Cortex of kidney (tissue), 1 donor: ENCODE measurements at places on chromosomes 3 and 15.

DNA sequence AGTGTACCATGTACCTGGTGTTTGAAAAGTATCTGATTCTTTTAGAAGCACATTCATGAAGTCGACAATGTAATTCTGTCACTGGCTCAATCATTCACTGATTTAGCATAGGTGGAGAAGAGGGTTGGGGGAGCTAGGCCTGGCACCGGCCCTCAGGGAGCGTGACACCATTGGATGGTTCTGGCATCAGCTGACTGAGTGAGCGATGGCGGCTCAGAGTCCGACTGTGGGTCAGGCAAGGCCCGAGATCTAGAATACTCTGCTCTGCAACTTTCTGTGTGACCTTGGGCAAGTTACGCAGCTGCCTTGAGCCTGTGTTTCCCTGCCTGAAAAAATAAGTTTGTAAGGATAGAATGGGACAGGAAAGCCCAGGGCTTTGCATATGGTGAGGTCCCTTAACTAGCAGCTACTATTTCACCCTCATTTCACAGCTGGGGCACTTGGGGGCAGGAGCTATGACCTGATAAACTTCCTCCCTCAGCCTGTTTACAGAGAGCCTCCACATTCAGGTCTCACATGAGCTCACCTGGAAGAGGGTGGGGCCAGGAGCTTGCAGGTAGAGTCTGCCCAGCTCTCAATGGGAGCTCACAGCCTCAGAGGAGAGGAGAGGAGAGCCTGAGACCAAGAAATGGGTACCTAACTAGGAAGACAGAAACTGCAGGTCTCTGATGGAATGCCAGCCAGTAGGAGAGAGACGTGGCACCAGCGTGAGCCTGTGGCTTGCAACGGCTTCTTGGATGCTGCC, 153.7 kb upstream of the TLE3 start:
- no peak for DNase-seq

- DNase-seq: no peak
Measured at GRCh38 chr3:12317914-12318313, 29.0 kb downstream of the PPARG start.

DNA sequence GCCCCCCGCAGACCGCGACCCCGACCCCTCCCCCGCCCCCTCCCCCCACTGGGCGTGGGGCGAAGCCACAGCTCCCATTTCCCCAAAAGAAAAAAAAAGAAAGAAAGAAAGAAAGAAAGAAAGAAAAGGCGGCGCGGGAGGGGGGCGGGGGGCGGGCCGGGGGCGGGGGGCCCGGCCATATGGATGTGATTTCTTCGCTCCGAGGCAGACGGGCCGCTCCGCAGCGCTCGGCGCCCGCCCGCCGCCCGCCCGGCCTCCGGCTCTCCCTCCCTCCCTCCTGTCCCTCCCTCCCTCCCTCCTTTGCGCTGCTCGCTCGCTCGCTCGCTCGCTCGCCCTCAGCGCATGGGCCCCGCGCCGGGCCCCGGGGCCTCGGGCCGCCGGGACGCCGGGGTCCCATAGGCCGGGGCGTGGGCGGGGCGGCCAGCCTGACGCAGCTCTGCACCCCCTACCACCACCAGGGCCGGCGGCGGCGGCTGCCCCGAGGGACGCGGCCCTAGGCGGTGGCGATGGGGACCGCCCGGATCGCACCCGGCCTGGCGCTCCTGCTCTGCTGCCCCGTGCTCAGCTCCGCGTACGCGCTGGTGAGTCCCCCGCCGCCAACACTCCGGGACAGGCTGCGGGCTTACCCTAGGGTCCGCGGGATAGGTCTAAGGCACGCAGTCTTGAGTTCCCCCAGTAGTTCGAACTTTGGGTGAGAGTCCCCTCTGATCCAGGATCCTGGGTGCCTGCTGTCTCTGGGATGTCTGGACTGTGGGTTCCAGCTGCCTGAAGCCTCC, 5.7 kb downstream of the PTH1R start:
- DNase-seq: no peak

- no peak for DNase-seq
Measured at GRCh38 chr3:72641684-72642083, 206.6 kb downstream of the SHQ1 start.

GRCh38 chr15:91561371-91562100, 292.0 kb upstream of the SLCO3A1 start:
- no peak for DNase-seq

DNA sequence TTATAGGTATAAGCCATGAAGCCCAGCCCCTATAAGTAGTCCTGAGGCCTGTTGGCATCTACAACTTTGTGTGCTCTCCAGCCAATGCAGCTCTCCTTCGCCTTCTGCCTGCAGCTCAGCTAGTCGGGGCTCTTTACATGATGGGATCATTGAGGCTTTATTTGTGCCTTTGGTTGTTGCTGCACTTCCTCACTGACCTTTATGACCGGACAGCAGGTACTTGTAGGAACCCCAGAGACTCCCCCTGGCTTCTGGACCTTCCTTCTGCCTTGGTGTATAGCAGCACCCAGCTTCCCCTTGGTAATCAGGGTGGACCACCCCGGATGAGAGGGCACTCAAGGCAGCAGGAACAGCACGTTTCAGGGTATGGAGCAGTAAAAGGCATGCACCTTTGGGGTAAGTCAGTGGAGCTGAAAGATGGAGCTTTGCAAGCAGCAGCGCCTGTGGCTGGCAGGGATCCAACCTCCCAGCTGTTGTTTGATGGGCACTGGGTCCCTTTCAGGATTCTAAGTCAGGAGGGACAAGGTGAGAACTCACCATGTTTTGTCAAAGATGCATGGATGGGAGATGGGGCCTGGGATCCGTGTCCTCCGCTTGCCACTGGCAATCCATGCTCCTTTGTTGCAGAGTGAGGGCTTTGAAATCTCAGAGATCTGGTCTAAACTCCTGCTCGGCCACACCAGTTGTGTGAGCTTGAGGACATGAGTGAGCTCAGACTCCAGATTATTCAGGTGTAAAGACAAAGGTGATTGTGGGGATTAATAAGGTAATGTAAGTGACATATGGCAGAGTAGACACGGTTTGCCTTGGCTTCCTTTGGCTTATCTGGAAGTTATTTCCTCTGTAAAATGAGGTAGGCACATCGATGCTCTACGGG, 65.1 kb upstream of the KLF13 start:
- no peak for DNase-seq

DNA sequence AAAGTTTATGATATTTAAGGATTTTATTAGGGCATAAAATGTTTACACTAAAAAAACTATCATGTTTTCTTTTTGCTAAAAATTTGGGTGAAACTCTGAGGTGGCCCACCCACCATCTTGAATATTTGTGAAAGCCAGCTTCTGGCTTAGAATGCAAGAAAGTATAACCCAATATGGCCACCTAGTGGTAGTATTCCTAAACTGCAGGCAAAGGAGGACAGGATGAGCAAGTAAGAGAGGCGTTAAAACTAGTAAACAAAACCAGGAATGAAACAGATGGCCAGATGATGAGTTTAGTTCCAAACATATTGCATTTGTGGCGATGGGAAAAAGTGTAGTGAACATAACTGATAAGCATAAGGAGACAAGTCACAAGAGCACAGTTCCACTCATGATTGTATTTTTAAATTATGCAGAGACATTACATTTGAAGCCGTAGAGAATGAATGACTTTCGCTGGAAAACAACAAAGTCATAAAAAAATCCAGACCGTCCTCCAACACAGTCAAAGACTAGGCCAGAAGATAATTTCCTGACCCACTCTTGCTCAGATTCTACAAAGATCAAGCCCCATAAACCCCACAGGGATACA, 103.3 kb upstream of the PRTG start:
- no peak for DNase-seq

- no peak for DNase-seq
Measured at GRCh38 chr3:58421004-58421403, 12.6 kb downstream of the PDHB start.

DNA sequence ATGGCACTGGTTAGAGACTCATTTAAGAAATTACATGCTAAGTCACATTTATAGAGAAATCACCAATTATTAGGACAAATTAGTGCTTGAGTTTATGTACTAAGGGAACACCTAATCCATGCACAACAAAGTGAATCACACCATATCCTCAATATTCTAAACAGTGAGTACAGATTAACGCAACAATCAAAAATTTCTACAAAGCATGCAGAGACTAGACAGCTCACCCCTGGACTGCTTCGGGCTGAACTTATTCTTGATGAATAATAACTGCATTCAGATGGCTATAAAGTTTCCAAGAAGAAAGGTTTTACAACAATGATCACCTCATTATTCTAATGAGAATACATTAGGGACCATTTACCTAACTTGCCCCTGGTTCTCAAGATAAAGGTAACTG, 66.5 kb downstream of the LRRFIP2 start:
- DNase-seq: no peak

GRCh38 chr3:59764171-59764570, 714.3 kb upstream of the CFAP20DC start:
- DNase-seq: no peak

DNA sequence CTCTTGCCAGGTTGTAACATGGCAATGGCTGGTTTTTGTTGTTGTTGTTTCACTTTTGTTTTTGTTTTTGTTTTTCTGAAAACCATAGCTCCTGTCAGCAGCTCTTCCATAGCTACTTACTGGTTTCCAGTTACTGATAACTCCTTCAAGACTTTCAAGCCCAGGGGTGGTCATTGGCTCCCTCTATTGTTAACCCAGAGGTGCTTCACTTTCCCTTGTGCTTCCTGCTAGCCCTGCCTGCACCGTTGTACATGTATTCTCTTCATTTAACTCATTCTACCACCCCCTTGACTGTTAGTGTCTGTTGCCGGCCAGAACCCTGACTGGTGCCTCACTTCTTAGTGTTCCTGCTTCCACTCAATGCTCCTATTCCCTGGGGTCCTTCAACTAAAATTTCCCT, 4.2 kb upstream of the TRAT1 start:
- no peak for DNase-seq

GRCh38 chr3:150074277-150074676, 103.6 kb upstream of the PFN2 start:
- DNase-seq: no peak

- DNase-seq: no peak
Measured at GRCh38 chr15:69478259-69478781, 25.7 kb downstream of the RPLP1 start.

GRCh38 chr3:197555281-197556261, at the start of gene BDH1:
Gene BDH1, minus strand, starts transcription at chr3:197555968. Its CDS starts 9,525 bp downstream, at chr3:197546443.
- DNase-seq: no peak

DNA sequence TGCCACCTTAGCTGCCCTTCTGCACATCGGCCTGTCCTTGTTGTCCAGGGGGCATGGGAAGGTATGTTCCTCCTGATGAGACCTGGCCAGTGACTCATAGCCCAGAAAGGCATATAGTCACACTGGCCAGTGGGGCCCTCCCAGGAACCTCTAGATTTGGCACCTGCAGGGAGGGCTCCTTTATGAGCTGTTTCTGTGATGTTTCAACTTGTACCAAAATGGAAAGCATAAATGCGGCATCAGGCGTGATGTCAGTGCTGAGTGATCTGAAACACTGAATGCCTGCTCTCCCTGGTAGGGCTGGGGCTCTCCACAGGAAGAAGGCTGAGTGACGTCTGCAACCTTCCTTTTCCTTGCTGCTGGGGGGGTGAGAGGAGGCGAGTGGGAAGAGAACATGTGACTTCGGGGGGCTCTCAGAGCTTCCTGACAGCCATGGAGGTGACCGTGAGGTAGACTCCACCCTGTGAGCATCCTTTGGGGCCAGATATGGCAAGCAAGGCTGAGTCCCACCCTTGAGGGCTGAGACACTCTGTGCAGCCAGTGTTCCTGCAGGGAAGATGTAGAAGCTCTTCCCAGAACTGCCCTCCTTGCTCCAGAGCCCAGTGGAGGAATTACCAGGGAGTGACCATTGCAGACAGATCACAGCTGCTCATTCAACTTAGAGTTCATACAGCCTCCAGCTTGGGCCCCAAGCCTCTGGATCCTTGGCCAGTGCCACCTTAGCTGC, 37.1 kb upstream of the APEH start:
- DNase-seq: no peak

DNA sequence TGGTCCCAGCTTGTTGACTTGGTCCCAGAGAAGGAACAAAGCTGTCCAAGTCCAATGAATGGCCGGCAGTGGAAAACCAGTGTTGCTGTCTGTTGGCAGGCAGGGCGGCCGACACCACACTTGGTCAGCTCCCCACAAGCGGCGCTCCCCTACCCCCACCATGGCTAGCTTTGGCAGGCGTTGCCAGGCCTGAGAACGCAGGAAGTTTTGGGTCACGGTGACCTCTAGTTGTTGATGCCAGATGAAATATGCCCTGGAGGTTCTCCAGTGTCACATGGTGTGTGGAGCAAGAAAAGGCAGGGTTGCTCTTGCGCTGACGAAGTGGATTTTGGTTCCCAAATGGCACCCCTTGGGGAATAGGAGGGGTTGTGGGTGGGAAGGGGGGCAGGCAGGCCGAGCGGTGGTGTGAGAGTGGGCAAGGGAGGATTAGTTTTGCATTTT, 72.7 kb upstream of the TPRG1 start:
- DNase-seq: no peak

DNA sequence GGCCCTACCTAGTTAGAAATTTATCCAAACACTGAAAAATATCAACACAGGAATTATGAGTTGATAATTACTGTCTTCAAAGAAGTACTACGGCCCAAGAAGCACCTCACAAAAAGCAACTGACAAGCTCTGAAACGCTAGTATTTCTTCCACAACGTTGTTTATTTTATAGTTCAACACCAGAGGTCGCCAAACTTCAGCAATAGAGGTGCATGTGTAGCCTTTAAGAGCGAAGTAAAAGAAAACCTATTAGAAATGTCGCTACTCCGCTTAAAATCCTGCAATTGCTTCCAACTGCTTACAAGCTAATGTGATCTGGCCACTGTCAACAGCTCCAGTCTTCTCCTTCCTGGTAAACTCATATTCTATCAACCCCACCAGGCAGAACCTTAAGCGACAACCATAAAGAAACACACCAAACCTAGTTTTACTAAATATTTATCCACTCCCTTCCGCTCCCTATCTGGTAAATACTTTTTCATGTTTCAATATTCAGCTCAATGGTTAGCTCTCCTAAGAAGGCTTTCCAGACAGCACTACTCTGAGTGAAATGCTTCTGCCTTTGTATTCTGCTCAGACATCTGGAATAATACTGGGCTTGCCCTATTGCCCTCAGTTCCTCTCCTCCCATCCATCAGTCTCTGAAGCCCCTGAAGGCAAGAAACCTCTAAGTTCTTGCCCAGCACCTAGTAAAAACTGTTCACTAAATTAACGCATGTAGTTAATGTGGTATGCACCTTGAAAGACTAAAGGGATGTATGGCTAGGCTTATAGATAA, 110.2 kb downstream of the NR1I2 start:
- no peak for DNase-seq

- no peak for DNase-seq
Measured at GRCh38 chr3:58630710-58631092, 35.9 kb downstream of the FAM3D start.
